ENCODE measurements at places on chromosomes 7 and 10.

- DNase-seq = no peak
Observed at GRCh38 chr7:96986901-96987300, 18.5 kb upstream of the DLX6 start.

DNA sequence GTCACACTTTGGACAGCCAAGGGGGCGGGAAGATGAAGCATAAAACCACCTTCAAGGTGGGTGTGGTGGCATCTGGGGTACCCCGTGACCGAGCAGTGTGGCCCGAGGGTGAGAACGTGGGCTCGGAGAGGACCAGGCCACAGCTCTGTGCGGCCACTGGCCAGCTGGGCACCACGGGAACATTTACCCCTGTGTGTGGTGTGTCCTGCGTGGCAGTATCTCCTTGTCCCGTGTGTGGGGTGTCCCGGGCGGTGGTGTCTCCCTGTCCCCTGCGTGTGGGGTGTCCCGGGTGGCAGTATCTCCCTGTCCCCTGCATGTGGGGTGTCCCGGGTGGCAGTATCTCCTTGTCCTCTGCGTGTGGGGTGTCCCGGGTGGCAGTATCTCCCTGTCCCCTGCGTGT, 570.3 kb downstream of the DNAJB6 start:
- no peak for DNase-seq

DNA sequence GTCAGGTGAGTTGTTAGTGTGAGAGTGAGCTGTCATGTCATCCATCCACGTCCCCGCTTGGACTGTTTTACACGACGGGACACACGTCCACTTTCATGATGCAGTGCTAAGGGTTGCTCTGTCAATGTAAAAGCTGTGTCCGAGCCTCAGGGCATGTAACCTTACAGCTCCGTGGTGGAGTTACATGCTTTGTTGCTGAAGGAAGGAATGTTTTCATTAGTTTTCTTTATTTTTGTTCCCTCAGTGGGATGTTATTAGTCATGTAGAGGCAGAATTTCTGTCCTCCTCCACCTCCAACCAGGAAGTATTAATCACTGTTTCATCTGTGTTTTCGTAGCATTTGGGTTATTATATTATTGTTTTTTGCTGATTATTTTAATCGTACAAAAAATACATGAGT, 88.6 kb downstream of the NRG3 start:
- DNase-seq = no peak

DNA sequence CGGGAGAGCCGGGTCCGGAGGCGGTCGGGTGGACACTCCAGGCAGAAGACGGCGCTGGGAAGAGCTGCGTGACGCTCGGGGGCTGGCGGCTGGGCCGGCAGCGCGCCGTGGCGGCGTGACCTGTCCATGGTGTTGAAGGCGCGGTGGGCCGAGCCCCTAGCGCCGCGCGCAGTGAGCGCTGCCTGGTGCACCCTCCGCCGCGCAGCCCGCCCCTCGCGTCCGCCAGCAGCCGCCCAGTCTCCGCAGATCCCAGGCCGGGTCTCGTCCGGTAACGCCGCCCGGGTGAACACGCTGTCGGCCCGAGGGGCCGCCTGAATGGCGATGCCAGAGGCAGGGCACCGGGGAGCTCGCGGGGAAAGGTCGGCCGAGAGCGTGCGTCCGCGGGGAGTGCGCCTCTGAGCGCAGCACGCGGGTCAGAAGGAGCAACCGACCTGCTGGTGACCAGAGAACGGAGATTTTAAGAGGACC, 657 bp upstream of the TMEM178B start:
- no peak for DNase-seq

GRCh38 chr10:94279835-94280709, 82.7 kb downstream of the NOC3L start:
- DNase-seq = no peak

- no peak for DNase-seq
Observed at GRCh38 chr10:131157899-131158298, 153.6 kb downstream of the TCERG1L start.

DNA sequence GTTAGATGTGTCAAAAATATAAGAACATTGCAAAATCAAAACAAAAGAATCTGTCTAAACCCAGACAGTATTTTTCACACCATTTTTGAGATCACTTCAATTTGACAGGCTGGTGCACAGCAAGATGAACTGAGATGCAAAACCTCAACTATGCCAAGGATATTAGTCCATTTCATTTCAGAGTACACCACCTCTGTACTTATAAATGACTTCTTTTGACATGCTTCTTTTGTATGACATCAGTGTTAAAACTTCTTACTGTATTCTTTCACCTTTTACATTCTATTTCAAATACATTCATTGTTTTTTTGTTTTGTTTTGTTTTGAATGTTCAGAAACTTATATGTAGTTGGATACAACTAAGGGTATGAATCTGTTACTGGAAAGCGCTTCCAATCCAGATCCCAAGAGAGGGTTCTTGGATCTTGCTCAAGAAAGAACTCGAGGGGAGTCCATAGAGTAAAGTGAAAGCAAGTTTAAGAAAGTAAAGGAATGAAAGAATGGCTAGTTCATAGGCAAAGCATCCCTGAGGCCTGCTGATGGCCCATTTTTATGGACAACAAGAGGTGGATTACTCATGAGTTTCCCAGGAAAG, 23.5 kb upstream of the GPR141 start:
- DNase-seq = no peak

- DNase-seq = peak; percentile 11
Observed at GRCh38 chr10:20858292-20859124, 38.6 kb downstream of the NEBL start.

GRCh38 chr10:131233611-131234258, 77.8 kb downstream of the TCERG1L start:
- no peak for DNase-seq

DNA sequence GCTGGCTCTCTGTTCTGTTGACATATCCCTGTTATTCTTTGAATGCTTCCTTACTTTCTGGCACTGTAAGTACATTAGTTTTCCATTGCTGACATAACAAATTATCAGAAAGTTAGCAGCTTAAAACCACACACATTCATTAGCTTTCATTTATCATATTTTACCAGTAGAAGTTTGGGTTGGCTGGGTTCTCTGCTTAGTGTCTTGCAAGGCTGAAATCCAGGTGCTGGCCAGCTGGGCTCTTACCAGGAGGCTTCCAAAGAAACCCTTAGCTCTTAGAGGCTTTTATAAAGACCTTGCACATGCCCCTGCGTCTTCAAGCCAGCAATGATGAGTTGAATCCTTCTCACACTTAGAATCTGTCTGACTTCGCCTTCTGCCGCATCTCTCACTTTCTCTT, 160.6 kb downstream of the MLLT10 start:
- DNase-seq = no peak

GRCh38 chr7:135441791-135442190, 68.1 kb downstream of the CNOT4 start:
- DNase-seq = no peak

DNA sequence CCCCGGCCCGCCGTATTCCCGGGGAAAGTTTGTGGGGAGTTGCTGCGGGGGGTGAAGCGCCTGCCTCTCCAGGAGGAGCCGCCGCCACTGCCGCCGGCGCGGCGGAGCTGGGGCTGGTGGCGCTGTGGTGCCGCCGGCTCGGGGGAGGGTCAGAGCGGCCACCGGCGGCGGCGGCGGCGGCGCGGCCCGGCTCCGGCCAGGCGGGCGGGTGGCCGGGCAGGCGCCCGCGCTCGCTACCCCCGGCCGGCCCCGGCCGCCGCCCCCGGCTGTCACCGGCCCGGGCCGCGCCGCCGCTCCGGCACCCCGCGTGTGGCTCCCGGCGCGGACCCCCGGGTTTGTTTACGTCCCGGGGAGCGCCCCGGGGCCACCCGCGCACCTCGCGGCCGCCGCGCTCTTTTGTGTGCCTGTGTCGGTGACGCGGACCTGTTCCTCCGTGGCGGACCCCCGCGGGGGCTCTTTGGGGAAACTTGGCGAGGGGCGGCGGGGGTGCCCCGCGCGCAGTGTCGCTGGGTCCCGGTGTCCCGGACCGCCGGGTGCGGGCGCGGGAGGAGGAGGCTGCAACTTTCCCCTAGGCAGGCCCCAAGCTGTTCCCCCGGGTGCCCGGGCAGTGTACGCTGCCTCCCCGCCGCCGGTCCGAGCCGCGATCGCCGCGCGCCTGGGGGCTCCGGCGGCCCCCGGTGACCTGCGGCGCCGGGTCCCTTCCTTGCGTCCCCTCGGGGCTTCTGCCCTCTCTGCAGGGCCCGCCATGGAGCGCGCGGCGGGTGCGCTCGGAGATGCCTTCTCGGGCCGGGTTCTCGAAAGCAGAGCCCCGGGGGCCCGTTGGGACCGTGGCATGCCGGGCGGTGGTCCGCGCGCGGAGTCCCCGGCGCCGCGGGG, 593 bp upstream of the CUX1 start:
- no peak for DNase-seq
